ENCODE measurements at places on chromosomes 7 and 10.

DNA sequence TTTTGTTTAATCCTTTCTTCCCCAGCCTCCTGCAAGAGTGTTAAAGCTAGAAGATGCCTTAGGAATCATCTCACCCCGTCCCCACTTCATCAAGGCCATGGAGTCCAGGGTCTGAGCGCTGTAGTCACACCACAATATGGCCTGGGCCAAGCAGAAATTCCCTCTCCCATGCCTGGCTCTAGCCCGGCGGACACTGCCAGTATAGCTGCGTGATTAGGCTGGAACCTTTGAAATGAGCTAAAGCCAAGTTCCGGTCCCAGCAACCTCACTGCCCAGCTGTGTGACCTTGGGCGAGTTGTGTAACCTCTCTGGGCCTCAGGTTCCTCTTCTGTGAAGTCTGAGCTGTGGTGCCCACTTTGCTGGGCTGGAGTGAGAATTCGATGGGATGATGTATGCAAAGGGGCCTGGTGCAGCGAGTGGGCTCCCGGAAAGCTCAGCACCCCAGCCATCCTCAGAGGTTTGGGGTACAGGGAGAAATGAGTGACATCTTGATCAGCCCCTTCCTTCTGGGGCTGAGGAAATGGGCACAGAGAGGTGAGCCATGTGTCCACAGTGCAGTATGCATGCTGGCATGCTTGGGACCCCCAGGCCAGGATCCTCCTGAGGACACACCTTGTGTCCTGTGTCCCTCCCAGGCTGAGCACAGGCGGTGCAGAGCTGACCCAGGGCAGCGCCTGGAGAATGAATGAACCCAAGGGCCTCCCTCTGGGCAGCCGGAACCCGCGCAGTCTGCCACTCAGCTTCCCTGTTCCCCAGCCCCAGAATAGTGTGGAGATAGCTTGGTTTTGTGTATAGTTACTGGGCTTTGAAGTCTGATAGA lies 118.6 kb downstream of the ZMIZ1 start:
- no peak for DNase-seq

- DNase-seq = no peak
Measured at GRCh38 chr7:1193593-1194424, 33.8 kb upstream of the ZFAND2A start.

DNA sequence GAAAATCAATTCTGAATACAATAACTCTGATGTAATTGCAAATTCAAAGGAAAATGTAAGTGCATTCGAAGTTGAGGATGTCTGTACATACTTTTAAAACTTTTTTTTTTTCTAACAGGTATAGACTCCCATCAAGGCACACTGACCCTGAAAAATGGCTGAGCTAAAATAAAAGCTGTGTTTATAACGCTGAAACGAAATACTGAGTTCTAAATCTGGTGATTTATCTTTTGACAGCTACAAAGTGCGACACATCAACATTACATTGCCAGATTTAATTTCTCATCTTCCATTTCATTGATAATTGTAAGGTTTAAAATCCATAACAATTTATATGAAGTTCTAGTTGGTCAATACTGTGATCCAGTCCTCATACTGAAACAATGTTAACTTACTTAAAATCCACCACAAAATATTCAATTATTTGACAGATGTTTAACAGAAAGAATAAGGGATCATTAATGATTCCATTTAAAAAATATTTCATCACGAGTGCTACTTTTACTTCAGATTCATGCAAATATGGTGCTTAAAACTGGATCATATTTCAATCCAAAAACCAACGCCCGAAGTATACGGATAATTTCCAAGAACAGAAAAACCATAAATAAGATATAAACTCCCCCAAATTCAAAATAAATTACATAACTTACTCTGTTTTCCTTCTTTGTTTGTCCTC lies 1.4 kb downstream of the RAB11FIP2 start:
- DNase-seq = no peak

GRCh38 chr10:15630353-15630752 lies 89.4 kb downstream of the ITGA8 start:
- DNase-seq = no peak

- no peak for DNase-seq
Measured at GRCh38 chr10:101617102-101617823, 29.1 kb downstream of the DPCD start.

GRCh38 chr7:66146701-66147100 lies 32.1 kb downstream of the CRCP start:
- no peak for DNase-seq

GRCh38 chr7:73433924-73434700 lies 534 bp downstream of the FZD9 start:
- no peak for DNase-seq

- DNase-seq = no peak
Measured at GRCh38 chr7:2886900-2887299, 42.8 kb upstream of the GNA12 start.

GRCh38 chr7:37218956-37219355 lies 229.7 kb downstream of the ELMO1 start:
- DNase-seq = no peak

- DNase-seq = no peak
Measured at GRCh38 chr10:64648915-64649314, 1127.7 kb downstream of the REEP3 start.

- DNase-seq = no peak
Measured at GRCh38 chr7:85159003-85159402, 27.9 kb downstream of the SEMA3D start.

GRCh38 chr7:47528471-47528870 lies 53.4 kb downstream of the TNS3 start:
- DNase-seq = no peak

DNA sequence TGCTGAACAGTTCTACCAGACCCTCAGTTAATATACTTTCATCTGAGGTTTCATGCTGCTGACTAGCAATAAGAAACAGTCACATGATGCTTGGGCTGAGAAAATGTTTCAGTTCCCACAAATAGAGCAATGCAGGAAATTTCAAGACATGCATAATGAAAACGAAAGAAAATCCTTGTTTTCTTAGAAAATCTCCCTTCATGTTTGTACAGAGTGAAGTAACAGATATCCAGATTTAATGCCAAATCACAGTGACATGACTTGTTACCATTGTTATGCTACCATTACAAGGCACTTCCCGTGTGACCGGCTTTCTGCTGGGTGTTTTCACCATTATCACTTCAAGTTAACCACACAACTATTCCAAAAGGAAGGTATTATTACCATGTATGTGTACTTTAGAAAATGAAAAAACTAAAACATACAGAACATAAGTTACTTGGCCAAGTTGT lies 121.7 kb downstream of the DOCK4 start:
- DNase-seq = no peak

DNA sequence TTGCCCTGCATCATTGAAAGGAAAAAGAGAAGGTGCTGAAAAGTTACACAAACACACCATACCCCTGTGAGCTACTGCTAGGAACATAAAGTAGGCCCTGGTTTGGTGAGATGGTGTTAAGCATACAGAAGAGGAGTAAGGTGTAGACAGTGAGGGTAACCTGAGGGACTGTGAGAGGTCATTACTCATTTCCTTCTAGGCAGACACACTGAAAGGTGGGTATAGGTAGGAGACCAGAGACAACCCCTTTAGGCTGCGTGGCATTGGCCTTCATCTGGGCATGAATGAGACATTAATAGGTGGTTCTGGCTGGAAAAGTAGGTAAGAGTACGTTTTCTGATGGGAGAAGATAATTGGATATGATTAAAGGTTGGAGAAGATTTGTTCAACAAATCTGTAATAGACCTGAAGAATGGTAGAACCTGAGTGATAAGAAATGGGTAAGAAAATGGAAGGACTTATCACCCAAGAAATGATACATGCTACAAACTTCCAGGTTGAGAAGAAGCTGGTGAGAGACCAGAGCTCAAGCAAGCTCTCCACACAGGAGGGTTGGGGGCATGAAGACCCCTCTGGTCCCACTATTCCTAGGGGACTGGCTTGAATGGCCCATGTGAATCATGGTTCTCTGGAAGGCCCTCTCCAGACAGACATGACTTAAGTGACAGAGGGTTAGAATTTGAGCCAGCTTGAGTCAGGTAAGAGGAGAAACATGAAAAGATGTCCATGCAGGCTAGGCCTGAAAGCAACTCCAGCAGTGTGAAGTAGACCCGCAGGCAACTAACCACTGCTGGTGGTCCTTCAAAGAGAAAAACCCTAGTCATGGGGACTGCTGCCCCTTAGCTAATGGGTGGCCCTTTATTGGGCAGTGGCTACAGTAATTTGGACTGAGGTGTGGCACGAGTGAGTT lies 3.8 kb downstream of the COMTD1 start:
- no peak for DNase-seq

DNA sequence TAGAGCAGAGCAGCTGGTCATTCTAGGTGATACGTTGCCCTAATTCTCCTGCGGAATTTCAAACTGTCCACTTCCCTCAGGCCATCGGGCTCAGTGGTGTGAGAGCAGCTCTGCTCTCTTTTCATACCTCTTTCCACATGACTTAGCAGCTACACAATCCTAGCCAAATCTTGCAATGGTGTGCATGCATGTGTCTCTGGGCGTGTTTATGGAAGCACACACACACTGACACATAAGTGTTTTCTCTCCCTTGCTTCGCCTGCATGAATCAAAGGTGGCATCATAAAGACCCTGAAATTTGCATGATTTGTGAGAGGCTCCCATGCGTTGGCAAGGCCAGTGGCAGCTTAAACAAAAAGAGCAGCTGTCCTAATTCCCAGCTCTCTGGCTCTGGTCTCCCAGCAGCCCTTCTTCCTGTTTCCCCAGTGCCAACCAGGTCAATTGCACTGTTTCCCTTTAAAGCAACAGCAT lies 1189.5 kb downstream of the GATA3 start:
- no peak for DNase-seq

GRCh38 chr7:69832356-69832755 lies 234.1 kb downstream of the AUTS2 start:
- no peak for DNase-seq

- no peak for DNase-seq
Measured at GRCh38 chr10:58281092-58281752, 12.3 kb downstream of the CISD1 start.

DNA sequence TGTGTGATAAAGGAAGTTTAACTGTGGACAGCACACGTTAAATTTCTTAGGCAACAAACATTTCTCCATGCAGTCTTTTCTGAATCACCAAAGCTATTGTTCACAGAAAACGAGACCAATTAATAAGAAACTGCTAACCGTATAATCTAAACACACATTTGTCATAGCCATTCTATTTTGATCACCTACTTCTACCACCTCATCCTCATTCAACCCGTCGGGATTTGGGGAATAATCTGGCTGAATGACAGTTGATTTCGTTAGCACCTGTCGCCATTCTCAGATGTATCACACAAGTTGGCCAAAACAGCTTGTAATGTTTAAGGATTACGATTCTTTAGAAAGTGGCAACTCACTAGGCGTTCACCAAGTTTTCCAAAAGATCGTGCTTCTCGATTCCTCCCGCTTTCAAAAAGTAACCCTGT lies 1.2 kb downstream of the EZH2 start:
- DNase-seq = no peak

GRCh38 chr10:59098387-59098786 lies 78.1 kb upstream of the PHYHIPL start:
- no peak for DNase-seq

- DNase-seq = no peak
Measured at GRCh38 chr7:105298439-105298894, 90.3 kb downstream of the SRPK2 start.

DNA sequence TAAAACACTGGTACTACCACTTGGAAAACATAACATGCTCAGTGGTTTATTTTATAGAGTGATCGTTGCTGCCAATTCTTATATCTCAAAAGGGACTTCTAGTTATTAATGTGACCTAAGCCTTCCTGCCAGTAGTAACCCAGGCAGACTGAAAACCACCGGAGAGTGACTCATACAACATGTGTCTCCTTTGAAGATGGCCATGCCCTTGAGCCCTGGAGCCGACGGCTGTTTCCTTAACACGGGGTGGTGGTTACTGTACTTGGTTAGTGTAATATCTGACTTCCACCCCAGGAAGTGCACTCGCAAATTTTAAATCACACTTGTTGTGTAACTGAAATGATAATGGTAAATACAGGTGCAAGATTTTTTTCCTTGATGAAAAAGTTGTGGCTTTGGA lies 30.5 kb downstream of the JAKMIP3 start:
- DNase-seq = no peak

GRCh38 chr7:47288060-47288459 lies 293.9 kb downstream of the TNS3 start:
- DNase-seq = no peak

GRCh38 chr7:98193474-98194180 lies 17.6 kb upstream of the BHLHA15 start:
- no peak for DNase-seq

DNA sequence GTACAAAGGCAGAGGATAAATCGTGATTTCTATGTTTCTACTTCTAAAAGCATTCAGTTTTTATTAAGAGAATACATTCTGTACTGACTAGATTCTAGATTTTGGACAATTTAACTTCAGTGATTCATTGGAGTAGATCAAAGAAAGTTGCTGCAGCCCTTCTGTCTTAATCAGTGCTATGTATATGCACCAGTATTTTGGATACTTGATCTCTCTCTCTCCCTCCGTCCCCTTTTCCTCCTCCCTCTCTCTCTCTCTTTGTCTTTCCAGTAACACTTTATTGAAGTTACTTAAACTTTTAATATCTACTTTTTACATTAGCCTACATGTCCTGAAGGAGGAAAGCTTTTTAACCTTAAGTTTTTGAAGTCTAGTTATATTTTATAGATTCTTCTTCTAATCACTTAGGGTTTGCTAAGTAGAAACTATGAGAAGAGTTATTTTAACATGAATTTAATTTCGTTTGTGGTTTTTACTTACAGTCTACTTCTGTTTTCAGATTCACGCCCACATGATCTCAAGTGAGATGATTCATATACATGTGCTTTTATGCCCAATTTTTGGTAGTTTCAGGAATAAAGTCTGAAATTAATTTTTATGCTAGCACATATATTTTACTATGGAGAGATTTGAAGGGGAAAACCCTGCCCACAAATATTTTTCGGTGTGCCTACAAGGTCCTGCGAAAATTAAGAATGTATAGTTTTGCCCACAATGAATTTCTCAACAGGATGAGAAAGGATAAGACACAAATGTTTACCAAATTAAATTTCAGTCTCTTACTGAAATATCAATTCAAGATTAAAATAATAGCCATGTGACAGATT lies 9.1 kb downstream of the MDFIC start:
- DNase-seq = no peak

DNA sequence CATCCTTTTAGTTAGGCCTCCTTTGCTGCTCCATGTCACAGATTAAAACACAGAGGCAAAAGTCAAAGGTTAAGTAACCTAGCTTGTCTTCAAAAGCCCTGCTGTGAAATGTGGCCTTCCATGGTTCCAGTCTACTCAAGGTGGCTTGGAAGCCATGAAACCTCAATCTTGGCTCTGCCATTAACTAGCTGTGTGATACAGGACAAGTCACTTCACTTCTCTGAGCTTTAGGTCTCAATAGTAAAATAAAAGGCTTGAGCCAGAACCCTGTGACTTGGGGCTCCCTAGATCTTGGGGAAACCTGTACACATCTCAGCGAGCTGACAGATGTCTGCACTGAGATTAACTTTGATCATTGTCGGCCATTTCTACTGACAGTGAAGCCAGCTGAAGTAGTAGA lies 48.0 kb upstream of the KMT2E start:
- DNase-seq = no peak

GRCh38 chr10:45372251-45372951 lies 1.6 kb upstream of the ALOX5 start:
- DNase-seq = no peak

GRCh38 chr7:27202862-27203134 lies 2.9 kb upstream of the HOXA13 start:
- no peak for DNase-seq
